Left lobe of liver (tissue), 2 donors: ENCODE measurements at places on chromosomes 6 and 20.

DNA sequence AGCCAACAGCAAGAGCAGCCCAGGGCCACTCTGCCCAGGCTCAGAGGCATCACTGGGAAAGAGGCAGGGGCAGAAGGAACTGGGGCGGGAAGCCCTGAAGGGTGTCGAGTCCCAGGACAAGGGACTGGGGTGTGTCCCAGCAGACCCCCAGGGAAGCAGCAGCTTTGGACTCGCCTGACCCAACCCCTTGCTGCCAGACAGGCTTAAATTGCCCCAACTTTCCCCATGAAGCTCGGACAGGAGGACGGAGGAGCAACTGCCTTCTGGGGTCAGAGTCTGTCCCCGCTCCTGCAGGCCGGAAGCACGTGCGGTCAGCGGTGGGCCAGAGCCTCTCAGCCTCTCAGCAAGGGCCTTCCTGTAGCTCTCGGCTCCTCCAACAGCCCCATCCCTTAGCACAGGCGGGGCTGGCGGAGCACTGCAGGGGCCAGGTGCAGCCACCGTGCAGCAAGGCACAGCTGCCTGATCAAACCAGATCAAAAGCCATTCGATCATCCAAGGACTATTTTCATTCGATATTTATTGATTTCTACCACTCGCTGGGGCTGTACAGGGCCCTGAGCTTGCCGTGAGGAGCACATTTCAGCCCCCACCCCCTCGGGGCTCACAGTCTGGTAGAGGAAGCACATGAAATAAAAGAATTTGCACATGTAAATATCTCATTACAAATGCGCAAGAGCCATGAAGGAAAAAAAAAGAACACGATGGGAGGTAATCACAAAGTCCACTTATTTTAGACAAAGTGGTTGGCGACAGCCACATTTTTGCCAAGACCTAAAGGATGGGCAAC, 31.8 kb upstream of the STX16 start:
- DNase-seq, result no peak

DNA sequence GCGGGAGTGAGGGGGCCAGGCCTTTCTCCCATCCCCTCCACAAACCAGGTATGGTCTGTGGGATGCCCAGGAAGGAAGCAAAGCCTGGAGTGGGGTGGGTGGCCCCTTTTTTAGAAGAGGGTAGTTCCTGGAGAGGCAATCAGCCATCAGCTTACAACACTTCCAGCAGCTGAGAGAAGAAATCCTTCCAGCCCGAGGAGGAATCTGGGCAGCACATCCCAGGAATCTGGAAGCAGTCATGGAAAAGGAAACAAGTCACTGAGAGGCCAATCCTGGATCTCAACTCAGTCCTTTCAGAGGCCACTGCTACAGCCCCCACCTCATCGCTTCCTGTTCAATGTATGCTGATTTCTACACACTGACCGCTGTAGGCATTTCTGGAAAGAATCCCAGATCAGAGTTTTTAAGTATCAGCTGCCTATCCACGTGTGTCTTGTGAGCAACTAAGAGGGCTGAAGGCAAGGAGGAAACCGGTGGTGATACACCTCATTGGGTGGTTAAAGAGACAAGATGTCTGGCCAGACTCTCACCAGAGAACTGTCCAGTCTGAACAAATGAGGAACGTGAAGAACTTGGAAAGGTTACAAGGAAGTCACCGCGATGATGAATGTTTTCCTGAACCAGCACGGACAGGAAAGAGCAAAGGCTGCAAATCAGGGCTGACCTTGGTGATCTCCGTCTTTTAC, 92.9 kb upstream of the SHLD1 start:
- DNase-seq, result no peak

DNA sequence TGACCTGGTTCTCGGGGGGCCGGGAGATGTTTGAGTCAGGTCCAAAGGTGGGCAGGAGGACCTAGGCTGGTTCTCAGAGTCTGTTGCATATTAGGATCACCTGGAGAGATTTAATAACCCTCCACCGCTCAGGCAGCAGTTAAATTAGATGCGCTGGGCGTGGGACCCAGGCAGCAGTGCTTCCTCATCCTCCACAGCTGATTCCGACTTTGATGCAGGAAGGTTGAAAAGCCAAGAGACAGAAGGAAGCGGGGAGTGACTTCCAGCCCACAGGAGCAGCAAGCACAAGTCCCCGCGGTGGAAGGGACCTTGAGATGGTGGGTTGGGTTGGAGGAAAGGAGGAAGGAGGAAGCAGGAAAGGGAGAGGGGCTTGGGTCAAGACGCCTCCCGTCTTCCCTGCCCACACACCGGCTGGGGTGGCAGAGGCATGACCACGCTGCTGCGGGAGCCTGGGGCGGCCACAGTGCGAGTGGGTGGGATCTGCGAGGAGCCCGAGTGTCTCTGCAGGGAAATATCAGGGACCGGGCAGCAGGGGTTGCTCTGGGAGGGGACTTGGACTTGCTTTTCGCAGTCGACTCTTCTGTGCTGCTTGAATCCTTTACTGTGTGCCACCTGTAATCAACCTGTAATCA, 146.0 kb downstream of the PHACTR3 start:
- no peak for DNase-seq

- no peak for DNase-seq
These were observed 2.7 kb downstream of the AKAP12 start for GRCh38 chr6:151242420-151242861.

DNA sequence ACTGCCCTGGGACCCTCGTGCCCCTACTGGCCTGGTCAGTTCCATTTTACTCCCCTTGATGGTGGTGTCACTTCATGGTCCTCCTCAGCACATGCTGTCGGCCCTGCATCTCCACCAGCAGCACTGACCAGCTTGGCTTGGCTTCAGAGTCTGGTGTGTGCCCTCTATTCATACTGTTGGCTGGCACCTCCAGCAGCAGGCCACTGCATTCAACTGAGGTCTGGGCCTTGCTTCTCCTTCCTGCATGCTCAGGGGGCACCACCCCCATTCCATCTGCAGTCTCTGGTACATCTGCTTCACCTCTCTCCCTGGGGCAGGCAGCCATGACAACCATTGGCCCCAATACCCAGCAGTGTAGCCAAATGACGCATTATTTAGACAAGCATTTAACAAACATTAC, 155.9 kb downstream of the SLC24A3 start:
- DNase-seq, result no peak

DNA sequence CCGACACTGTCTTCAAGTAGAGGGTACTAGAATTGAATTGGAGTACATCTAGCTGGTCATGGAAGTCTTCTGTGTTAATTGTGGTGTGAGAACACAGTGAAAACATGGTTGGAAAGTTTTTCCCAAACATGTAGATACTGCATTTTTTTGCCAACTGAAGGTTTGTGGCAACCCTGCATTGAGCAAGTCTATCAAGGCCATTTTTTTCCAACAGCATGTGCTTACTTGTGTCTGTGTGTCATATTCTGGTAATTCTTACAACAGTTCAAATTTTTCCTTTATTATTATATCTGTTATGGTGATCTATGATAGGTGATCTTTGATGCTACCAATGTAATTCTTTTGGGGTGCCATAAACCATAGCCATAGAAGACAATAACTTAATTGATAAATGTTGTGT, 147.0 kb downstream of the MYB start:
- DNase-seq, result no peak

DNA sequence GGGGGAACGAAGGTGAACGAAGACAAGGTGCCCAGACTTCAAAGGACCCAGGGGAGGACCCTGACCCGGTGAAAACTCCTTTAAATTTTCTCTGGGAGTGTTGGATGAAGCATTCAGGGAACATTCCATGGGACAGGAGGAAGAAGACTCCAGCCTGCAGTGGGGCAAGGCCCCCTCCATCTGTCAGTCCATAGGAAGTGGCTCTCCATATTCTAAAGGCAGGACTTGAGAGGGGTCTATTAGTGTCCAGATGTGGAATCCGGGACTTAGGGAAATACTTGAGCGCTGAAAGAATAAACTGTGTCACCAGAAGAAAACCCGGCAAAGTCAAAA, 3.2 kb upstream of the BPIFA2 start:
- DNase-seq, result no peak

DNA sequence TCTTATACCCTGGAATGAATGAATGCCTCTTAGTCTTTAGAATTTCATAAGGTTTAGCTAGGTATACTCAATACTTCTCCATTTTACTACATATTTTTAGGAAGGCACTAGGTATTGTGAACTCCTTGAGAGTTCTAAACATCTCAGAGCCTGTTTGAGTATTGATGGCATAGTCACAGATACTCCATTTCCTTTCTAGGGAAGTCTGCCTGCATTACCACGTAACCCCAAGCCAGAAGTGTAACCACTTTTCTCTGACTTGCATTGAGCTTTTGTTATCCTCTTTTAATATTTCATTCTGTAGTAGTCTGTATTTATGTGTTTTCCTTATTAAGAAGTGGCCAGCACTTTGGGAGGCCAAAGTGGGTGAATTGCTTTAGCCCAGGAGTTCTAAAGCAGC, 12.2 kb downstream of the TOP1 start:
- DNase-seq, result no peak

GRCh38 chr6:154974485-154975149, 20.5 kb upstream of the TIAM2 start:
- DNase-seq, result no peak

DNA sequence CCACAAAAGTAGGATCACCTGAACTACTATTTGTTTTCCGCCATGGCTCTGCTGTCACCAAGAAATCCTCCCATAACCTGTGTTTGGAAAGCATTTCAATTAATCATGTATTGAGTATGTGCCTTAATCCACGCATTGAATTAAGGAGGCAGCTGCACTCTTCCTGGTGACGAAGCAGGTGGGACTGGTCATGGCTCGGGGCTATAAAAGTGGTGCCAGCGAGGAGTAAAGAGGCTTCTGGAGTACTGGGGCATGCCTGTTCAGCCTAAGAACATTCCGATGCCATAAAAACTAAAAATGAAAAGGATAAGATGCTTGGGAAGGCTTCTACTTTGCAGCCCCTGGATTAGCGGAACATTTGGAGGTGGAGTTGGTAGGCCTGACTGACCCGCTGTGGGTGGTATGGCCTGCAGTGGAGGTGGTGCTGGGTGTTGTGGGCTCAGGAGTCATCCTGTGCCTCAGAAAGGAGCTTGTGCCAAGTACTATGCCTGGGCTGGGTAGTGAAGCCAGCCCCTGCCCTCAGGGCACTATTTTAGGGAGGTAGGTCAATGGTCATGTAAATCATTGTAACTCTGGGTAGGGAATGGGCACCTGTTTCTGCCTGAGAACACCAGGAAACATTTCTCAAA, 110.5 kb downstream of the B3GAT2 start:
- DNase-seq, result no peak

- DNase-seq, result no peak
These were observed 82.2 kb downstream of the TIAM2 start for GRCh38 chr6:155077331-155077730.

GRCh38 chr6:154732538-154733182, 556 bp upstream of the SCAF8 start:
- DNase-seq, result peak; percentile 51

DNA sequence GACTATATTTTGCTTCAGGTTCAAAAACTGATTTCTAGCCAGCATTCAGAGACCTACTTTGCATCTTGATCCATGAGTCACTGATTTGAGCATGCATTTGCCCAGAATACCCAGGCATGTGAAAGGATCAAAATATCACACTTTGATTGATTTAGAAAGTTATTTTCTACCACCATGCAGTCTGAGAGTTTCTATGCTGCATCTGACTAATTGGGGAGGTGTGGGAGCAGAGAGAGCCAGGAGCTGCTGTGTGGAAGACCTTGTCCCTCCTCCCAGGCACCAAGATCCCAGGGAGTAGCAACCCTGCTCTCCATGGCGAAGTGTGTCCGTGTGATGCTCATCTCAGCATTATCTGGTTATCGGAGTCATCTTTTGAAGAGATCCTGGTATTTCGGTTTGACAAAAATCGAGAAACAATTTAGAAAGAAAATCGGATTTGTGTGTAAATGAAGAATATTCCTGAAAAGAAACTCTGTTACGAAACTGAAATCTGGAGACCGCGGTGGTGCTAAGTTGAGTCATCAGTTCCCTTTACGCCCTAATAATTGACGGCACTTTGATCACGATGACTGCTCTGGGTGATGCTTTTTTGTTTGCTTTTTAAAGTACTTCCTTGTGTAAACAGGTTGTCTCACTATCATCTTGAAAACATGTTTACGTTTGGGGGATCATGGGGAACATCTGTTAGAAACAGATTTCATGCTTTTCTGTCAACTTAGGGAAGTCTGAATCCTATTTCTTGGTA, 193.4 kb downstream of the BACH2 start:
- DNase-seq, result no peak

DNA sequence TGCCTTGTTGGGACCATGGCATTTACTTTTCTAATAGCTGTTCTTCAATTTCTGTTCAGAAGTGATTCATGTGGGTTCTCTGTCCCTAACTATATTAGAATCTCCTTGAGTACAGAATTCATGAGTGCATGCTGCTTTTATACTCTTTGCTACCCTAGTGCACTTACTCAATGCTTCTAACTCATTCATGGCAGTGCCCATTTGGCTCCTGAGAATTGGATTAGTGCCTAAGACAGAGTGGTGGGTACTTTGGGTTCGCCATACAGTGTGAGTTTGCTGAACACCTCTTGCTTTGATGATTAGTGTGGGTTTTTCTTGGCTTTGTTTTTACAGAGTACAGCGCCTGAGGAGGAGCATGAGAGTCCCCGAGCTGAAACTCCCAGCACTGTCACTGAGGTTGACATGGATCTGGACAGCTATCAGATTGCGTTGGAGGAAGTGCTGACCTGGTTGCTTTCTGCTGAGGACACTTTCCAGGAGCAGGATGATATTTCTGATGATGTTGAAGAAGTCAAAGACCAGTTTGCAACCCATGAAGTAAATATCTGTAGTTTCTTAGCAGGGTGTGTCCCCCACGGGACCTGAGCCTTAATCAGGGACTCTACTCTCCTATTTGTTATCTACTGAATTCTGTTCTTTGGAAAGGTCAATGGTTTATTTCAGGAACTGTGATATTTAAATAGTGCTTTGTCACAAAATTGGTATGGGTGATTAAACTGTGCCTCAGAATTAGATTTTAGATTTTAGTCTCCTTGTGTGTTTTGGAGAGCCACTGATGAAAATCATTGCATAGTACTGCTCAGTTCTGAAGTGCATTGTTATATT, 150.7 kb downstream of the UTRN start:
- DNase-seq, result no peak

GRCh38 chr6:153616506-153616905, 422.5 kb upstream of the OPRM1 start:
- DNase-seq, result no peak

DNA sequence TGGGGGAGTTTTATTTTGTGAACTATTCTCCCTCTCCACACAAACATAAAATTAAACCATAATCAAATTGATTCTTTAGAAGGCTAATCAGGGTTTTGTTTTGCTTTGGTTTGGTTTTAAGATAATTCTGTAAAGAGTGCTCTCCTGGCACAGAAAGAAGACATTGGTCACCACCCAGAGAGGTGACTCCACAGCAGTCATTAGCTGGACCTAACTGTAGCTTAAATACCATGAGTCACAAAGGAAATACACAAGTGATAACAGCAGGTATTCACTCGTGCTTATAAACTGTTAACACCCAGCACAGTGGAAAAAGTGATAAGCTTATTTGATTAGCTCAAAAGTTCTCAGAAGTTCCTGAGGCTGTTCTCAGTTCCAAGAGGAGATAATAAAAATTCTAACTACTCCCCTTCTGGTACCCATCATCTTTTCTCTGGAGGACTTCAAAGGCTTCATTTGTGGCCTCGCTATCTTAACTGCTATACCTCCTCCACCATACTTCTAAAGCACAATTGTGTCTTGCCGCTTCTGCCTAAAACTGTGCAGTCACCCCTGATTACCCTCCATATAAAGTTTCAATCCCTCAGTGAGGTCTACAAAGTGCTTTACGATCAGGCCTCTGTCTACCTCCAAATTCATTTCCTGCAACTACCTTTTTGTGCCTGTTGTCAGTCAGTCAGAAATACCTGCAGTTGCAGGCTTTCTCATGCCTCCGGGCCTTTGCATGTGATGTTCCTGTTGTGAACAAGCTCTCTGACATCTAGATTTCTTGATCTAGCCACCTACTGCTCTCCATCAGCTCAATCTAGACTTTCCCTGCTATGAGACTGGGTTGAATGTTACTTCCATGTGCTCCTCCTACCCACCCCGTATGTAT, 201.1 kb downstream of the SAMD5 start:
- DNase-seq, result no peak
